Esophagus squamous epithelium (tissue), 5 donors: ENCODE measurements at places on chromosomes 4 and X.

GRCh38 chr4:3324093-3324815 lies 31.4 kb downstream of the RGS12 start:
- DNase-seq: no peak

- DNase-seq: no peak
Observed at GRCh38 chr4:12958436-12958835, 525.7 kb downstream of the RAB28 start.

GRCh38 chr4:7693237-7693608 lies 246.4 kb downstream of the AFAP1 start:
- no peak for DNase-seq

GRCh38 chr4:89753601-89754066 lies 83.3 kb downstream of the SNCA start:
- DNase-seq: no peak

DNA sequence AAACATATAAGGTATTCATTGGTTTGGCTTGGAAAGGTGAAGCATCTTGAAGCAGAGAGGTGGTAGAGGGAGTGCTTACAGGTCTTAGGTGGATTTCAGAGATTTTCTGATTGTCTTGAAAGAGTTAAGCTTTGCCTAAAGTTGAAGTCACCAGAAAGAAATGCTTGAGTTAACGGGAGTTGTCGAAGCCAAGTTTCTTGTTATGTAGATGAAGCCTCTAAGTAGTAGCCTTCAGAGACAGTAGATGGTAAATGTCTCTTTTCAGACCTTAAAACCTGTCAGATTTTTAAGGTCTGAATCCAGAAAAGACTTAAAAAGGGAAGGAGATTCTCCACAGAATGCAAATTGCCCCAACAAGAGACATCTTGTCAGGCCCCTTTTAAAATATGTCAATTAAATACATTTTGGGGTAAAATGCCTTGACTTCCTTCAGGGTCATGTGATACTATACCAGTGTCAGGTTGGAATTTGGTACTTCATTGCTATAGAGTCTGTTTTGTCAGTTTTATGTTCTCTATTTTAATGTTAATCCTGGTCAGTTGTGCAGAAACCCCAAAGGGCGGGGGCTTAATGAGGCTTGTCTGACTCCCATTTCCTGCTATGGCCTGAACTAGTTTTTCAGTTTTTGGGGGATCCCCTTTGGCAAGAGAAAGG lies 81.0 kb downstream of the PCDH18 start:
- no peak for DNase-seq

DNA sequence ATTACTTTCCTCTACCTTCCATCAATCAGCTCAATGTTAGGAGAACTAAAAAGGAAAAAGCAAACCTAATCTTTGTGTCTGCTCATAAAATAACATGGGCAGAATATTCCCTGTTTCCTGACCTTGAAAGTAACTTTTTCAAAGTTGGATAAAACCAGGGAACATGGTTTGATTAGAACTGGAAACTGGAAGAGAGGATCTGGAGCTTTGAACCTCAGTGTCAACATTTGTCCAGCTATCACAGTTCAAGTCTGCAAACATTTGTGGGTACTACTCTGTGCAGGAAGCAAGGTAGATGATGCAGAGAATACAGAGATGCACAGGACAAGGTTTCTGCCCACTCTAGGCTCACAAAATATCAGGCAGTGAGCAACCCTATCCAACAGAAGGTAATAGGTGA lies 86.4 kb upstream of the TAB3 start:
- DNase-seq: no peak

GRCh38 chr4:25799522-25799921 lies 63.3 kb downstream of the SEL1L3 start:
- no peak for DNase-seq

GRCh38 chr4:69832326-69833030 lies 27.5 kb downstream of the SULT1E1 start:
- DNase-seq: no peak
